Activated T-cell treated with anti-CD3 and anti-CD28 coated beads, Interleukin-2, amount 50 U/mL, for 48 hours (primary cell): ENCODE measurements at places on chromosomes 1 and 21.

DNA sequence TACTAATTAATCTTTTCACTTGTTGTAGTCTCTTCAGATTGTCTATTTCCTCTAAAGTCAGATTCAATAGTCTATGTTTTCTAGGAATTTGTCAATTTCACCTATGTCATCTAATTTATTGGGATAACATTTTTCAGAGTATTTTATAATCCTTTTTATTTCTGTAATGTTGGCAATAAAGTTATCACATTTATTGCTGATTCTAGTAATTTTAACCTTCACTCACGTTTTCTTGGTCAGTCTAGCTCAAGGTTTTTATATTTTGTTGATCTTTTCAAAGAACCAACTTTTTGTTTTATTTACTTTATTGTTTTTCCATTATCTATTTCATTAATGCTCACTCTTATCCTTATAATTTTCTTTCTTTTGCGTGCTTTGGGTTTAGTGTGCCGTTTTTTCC lies 97.9 kb upstream of the GNG12 start:
- DNase-seq: no peak

- DNase-seq: no peak
These were observed 62.9 kb downstream of the CLSTN1 start for GRCh38 chr1:9760824-9761223.

GRCh38 chr21:41338455-41338854 lies 21.9 kb downstream of the FAM3B start:
- no peak for DNase-seq

DNA sequence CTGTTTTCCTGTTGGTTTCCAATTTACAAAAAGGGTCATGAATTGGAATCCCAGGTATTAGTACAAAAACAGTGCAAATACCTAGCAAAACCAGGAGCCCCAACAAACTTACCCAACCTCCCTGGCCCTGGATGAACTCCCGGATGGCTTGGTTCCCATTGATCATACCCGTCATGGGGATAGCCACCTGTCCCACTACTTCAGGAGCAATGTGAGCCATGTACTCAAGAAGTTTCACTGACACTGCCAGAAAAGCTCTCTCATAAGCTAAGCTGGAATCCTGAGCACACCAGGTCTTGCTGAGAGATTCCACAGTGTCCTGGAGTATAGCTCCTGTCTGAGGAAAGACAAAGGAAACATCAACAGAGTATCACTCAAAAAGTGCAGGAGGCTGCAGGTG lies 5.7 kb downstream of the BCL2L15 start:
- DNase-seq: no peak

GRCh38 chr21:44377201-44377921 lies 23.9 kb downstream of the TRPM2 start:
- no peak for DNase-seq
